Central memory CD4-positive, alpha-beta T cell (primary cell): ENCODE measurements at places on chromosomes 1 and 21.

DNA sequence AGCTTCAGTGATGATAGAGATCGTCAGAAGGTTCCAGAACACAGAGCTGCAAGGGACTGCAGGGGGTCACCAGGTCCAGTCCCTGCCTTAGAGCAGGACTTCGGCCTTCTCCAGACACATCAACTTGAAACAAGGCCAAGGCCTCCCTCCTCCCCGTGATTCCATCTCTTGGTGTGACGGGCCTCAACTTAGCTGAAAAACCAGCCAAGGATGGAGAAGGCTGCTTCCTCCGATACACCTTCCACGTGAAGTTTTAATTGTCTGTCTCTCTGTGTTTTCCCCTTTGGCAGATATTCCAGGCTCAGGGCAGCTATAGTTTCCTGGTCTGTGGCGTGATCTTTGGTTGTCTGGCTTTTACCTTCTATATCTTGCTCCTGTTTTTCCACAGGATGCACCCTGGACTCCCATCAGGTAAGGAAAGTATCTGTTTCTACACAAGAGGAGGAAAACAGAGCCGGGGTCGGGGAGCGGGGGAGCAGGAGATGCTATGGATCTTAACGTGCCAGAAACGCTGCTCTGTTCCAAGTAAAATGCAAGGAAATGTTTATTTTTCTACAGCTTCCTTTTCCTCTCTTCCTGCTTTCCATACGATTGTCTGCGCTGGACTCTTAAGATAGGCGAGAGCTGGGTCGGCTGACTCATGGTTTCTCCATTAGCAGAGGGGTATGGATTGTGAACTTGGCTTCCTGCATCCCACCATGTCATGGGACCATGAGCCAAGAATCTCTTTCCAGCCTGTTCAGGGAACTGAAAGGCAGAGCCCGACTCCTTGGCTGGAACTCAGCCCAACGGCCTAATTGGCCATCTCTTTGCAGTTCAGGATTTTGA lies 32.8 kb downstream of the ELK4 start:
- no peak for DNase-seq

GRCh38 chr1:156692441-156692924 lies 12.9 kb downstream of the CRABP2 start:
- no peak for DNase-seq

- no peak for DNase-seq
Measured at GRCh38 chr1:214228976-214229375, 52.0 kb upstream of the SMYD2 start.

DNA sequence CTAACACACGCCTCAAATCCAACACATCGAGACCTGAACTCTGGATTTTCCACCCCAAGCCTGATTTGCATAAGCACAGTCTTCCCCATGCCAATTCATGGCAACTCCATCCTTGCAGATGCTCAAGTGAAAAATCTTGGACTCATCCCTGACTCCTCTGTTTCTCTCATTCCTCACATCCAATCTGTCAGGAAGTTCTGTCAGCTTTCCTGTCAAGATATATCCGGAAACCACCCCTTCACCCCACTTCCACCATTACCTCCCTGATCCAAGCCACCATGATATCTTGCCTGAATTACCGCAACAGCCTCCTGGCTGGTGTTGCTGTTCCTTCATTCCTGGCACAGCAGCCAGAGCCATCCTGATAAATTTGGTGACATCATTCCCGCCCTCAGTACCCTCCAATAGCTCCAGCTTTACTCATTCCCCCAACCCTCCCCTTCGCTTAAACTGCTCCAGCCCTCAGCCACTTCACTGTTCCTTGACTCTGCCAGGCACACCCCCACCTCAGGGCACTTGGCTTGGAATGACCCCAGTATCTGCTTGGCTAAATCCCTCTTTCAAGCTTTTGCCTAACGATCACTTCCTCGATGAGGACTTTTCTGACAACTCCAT lies 17.4 kb downstream of the TCEA3 start:
- DNase-seq: no peak

DNA sequence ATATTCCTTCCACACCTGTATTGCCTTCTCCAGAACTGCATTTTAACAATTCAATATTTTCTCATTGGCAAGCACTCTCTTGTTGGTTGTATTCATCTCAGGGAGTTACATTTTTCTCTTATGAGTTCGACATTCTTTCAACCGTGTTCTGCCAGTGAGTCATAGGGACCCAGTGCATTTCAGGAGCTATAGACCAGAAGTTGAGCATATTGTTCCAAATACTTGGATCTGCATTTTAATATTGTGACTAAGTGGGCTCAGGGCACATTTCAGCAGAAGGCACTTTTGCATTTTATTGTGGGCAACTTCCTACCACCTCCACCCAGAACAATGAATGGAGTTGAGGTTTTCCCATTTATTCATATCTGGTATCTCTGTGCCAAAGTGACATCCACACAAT lies 132.8 kb downstream of the TNFSF18 start:
- DNase-seq: no peak
